ENCODE measurements at places on chromosomes 4 and X.

DNA sequence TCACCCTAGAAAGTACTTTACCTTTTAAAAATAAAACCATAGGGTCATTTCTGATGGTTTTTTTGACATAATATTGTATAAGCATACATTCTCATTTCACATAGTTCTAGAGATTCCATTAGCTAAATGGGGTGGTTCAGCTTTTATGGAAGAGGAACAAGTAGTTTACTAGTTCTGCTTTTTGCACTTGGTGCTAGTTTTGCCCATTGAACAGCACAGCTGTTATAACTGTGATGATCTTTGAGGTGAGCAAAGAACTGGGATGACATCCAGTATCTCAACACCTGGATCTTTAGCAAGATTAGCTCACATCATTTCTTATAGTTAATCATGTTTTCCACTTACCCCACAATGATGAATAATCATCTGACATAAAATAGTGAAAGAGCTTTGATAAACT, 40.9 kb downstream of the MOB1B start:
- DNase-seq, result no peak

- DNase-seq, result no peak
Observed at GRCh38 chr4:7529368-7530080, 94.8 kb upstream of the PSAPL1 start.

GRCh38 chr4:101334963-101335572, 12.3 kb downstream of the PPP3CA start:
- DNase-seq, result no peak

GRCh38 chr4:74044677-74045076, 6.2 kb upstream of the CXCL3 start:
- DNase-seq, result no peak

GRCh38 chr4:8920289-8920965, 48.8 kb upstream of the HMX1 start:
- no peak for DNase-seq

DNA sequence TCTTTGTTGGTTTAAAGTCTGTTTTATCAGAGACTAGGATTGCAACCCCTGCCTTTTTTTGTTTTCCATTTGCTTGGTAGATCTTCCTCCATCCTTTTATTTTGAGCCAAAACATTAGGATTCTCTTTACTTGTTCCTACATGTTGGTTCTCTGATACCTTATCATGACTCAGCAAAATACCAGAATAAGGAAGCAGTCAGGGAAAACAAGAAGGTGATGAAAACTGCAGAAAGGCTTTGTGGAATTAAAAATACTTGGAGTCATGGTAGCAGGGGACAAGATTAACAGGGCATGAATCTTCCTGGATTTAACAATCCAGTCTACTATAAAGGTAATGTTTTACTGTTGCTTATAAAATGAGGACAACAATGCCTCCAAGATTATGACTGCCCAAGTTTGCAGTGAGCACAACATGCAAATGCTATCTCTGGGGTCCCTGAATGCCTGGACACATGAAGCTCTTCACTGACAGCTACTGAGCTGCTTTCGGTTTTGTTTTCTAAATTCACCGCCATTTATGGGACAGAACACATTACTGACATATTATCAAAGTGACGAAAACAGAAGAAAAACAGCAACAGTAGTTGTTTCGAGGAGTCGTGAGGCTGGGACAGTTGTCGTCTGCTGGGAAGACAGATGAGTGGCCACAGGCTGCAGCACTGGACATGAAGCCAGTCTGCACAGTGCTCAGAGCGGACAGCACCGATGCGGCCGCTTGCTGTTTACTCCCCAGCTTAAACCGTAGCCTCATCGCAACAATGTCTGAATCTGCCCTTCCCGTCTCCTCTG, 174.5 kb upstream of the DKK2 start:
- no peak for DNase-seq

DNA sequence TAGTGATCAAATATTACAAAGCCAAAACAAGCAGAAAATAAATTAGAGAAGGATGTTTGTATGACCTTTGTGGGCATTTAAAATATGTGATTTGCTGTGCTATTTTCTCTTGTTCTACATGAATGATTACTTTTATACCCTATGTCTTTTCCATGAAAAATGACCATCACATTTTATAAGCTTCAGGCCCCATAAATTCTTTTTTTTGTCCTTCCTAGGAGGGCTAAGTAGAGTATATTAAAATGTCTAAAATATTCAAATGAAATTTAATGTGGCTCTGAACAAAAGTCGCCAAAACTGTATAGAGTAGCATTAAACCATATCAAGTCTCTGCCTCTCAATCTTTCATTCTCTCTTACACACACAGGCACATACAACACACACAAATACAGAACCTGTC, 15.9 kb upstream of the EMCN start:
- no peak for DNase-seq

GRCh38 chrX:3638280-3638873, 75.1 kb downstream of the PRKX start:
- peak; percentile 3 for DNase-seq

- DNase-seq, result no peak
Observed at GRCh38 chr4:16229604-16230003, 3.3 kb upstream of the TAPT1 start.

DNA sequence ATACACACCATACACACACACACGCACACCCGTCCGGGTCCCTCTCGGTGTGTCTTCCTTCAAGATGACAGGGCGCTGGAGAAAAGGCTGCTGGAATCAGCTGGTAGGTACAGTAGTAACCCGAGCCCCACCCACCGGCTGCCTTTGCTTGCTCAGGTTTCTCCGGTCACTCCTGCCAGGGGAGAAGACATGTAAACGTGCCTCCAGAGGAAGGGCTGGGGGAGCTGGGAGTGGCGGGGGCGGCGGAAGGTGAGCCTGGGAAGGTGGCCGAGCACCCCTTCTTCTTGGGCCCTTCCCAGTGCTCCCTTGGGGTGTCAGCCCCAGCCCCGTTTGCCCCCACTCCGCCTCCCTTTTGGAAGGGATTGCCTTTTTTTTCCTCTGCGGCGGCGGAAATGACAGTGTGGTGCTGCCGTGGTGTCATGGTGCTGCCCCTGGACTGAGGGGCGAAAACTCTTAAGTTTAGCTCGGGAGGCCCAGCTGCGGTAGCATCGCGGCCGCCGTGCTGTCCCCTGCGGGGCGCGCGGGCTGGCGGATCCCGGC, at the start of gene MID2:
Gene MID2 (plus strand): TSS at position 169 of the 540 bp plus-strand sequence. CDS start 561 bp downstream, outside the sequence.
- DNase-seq, result no peak

DNA sequence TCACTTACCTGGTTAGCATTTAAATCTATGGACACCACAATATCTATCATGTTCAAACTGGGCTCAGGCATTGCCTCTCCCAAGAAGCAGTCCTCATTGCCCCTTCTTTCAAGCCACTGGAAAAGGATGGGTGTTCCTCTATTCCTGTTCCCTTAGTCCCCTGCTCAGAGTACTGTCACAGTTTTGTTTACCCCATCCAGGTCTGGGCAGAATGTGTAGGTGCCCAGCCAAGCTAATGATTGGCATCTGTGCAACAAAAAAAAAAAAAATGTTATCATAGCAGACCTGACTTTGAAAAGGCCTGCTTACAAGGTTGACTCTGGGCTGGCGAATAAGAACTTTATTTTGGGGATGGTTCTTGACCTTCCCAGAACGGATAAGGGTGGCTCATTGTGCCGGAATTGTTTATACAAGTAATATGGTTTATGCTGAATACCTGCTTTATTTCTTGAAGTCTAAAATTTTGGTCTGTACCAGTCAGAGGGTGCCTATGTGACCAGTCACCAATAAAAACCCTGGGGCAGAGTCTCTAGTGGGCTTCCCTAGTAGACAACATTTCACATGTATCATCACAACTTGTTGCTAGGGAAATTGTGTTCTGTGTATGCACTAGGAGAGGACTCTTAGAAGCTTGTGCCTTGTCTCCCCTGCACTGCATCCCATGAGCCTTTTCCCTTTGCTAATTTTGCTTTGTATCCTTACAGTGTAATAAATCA, 47.9 kb downstream of the JADE3 start:
- DNase-seq, result no peak

DNA sequence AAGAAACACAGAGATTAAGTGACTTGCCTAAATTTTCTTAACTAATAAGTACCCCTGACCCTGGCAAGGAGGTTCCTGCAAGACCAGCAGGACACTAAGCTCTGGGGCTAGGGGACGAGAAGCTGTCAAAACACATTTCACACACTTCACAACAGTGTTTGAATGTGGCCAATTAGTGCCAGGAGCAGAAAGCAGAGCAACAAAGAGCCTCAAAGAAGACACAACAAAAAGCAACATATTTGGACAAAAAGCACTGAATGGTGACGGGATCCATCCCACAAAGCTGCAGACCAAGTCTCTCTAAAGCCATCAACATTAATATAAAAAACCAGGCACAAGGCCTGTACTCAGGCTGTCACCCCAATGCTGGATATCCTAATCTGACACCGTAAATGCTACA, 361.9 kb upstream of the RASGEF1B start:
- DNase-seq, result no peak

DNA sequence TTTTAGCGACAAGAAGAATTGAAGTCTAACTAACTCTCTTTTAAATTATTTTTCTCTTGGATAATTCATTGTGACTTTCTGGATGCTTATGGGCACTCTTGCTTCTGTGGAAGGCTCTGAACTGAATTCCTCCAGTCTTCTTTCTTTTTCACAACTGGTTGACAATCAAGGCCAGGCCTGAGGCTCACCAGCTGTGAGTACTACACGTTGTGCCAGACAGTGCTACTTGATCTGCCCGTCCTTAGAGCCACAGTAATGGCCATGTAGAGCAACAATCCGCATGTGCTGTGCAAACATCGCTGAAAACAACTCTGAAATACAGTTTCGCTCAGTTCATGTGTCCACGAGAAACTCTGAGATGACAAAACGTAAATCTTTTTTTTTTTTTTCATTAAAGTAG, 1336.3 kb upstream of the AGA start:
- no peak for DNase-seq

GRCh38 chr4:6885953-6886557, 23.6 kb upstream of the TBC1D14 start:
- DNase-seq, result no peak

DNA sequence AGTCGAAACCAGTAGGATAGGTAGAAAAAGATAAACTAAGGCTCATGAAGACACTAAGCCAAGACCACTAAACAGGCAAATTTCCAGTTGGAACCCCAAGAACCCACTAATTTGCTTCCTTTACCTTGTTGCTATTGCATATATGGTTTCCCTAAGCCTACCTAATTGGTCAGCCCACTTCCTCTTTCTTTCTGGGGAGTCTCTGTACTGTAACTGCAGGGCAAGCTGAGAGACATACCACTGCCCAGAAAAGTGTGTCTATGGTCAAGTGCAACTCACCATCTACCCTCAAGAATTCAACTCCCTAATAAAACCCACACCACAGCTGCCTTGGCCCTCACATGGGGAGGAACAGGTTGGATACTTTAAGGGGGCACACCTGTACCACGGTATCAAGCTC, 28.6 kb downstream of the IDS start:
- DNase-seq, result no peak

- no peak for DNase-seq
Observed at GRCh38 chr4:133623847-133624246, 474.8 kb downstream of the PCDH10 start.

DNA sequence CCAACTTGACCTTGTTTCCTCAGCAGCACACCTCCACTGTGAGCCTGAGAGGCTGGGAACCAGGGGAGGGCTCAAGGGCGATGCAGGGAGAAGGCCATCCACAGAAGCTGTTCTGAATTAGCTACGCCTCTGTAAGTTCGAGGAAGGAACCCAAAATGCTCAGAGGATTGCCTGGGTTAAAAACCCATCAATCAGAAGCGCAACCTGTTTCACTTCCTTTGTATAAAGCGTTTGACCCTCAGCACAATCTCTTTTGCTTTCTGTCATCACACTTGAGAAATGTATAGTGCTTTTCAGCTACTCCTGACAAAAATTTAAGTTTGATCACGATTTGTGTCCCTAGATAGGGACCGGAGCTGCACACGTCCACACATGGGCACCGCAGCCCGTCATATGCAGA, 48.0 kb upstream of the MAP3K15 start:
- no peak for DNase-seq

DNA sequence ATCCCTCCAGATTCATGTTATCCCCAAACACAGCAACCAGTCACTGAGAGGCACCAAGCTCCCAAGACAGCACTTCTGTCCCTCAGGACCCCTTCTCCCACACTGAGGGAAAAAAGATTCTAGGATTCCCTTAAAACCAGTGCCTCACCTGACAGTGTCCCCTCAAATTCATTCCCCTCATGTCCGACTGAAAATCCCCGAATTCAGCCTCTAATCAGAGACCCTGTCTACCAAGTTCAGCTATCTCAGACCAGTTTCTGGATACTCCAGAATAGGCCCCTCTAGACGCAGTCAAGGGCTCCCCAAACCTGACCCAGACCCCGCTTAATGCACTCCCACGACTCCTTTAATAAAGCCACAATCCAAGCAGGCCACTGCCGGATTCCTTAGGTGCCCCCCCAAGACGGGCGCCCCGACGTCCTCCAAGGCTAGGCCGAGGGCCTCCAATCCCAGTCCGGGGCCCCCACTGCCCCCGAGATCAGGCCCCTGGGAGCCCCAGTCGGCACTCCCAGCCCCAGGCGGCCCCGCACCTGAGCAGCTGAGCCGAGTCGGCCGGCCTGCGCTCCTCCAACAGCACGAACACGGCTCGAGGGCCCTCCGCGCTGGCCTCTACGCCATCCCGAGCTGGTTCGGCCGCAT, 457 bp downstream of the TFE3 start:
- DNase-seq, result no peak

GRCh38 chr4:152045807-152046571, 285.2 kb upstream of the GATB start:
- no peak for DNase-seq

DNA sequence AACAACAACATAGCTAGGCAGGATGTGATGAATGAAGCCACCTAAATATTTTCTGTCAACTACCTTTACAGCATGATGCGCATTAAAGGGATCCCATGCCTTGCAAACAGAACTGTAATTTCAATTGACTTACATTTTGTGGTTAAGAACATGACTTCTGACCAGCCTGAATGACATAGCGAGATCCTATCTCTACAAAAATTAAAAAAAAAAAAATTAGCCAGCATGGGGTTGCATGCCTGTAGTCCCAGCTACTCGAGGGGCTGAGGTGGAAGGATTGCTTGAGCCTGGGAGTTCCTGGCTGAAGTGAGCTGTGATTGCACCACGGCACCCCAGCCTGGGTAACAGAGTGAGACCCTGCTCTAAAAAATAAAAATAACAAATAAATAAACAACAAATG, 680.6 kb downstream of the IQCM start:
- no peak for DNase-seq

- no peak for DNase-seq
Observed at GRCh38 chr4:46994007-46994405, 625 bp upstream of the GABRA4 start.

DNA sequence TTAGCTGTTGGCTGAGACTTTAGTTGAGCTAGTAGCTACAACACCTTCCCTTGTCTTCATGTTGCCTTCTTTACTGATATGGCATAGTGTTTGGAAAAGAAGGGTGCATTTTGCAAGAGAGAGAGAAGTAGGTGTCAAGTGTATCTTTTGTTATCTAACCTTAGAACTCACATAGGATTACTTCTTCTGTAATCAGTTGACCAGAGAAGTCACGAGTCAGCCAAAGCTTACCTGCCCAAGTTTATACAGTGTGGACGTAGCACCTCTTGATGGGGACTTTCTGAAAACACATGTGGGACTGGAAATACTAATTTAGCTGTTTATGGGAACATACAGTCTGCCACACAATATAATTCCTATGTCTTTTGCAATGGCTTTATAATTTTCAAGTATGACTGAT, 56.0 kb downstream of the UGT8 start:
- no peak for DNase-seq

GRCh38 chr4:152363086-152363485, 172.8 kb downstream of the FBXW7 start:
- DNase-seq, result no peak
